Dorsolateral prefrontal cortex (tissue), 122 donors: ENCODE measurements at places on chromosomes 1 and 21.

- DNase-seq, result no peak
Observed at GRCh38 chr1:244988521-244988920, 124.2 kb upstream of the HNRNPU start.

GRCh38 chr1:41689558-41689981 is 205.1 kb upstream of the EDN2 start:
- DNase-seq, result peak; percentile 73

DNA sequence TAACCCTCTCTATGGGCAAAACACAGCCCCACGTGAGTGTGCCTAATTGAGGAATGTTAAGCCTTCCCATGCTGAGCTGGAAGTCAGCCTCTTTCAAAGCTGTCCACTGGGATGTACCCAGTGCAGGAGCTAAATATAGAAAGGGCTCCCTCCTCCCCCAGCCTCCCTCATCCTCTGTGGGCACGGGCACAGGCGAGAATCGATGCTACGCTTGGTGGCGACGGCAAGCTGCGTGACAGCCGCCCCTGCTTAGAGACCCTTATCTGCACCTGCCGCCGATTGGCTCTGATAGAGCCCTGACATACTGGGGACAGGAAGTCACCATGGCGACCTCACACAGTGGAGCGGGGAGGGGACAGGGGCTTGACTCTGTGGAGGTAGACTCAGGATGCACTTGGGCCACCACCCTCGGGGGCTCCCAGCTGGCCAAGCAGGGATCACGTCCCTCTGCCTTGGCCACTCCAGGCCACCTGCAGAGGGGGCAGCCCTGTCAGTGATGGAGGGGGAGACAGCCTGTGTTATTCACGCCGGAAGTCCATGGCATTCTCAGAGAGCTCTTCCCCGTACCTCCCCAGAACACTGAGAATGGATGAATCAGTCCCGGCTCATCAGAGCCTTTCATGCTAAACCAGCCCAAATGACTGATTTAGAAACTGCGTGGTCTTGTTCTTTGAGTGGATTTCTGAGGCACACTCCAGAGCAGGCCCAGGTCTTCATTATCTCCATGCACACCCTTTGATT is 84.8 kb downstream of the KCND3 start:
- DNase-seq, result no peak

GRCh38 chr1:161864577-161864976 is 98.5 kb downstream of the ATF6 start:
- no peak for DNase-seq

- DNase-seq, result no peak
Observed at GRCh38 chr21:46187261-46187660, 3.0 kb upstream of the SPATC1L start.

- DNase-seq, result no peak
Observed at GRCh38 chr21:20108976-20109540, 889.2 kb upstream of the NCAM2 start.

GRCh38 chr1:25080294-25081209 is 150.5 kb upstream of the RUNX3 start:
- DNase-seq, result no peak

GRCh38 chr1:8629241-8630091 is 188.0 kb downstream of the RERE start:
- DNase-seq, result no peak

DNA sequence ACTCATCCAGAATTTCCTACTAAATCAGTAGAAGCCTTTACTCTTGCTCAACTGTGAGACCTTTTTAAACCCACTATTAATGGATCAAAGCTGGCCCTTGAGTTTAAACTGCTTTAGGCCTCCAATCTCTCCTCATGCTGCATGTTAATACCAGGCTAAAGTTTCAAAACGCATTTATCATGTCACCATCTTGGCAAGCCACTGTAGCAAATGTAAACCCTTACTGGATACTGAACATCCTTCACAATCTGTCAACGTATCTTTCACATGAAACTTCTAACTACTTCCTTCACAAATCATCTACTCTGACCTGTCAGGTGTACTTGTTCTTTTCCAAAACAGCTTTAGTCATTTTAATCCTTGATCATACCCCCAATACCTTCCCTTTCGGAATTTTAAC is 3.0 kb downstream of the PAXBP1 start:
- no peak for DNase-seq

DNA sequence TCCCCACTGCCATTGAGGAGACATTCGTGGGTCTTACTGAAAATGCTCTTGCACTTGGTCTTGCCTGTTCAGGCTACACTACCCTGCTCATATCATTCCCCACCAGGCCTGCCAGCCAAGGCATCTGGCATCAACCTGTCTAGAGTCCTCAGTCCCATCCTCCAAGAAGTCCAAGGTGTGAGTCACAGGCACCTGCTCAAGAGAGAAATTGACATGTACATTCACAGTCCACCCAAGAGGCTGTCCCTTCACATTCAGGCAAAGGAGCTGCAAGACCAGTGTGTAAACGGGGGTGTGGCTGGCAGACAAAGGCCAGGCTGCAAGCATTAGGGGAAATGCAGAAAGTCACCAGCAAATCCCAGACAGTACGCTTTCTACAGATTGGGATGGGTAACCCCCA is 13.1 kb upstream of the PLA2G2C start:
- no peak for DNase-seq

GRCh38 chr1:183632114-183632513 is 3.5 kb downstream of the ARPC5 start:
- DNase-seq, result no peak

DNA sequence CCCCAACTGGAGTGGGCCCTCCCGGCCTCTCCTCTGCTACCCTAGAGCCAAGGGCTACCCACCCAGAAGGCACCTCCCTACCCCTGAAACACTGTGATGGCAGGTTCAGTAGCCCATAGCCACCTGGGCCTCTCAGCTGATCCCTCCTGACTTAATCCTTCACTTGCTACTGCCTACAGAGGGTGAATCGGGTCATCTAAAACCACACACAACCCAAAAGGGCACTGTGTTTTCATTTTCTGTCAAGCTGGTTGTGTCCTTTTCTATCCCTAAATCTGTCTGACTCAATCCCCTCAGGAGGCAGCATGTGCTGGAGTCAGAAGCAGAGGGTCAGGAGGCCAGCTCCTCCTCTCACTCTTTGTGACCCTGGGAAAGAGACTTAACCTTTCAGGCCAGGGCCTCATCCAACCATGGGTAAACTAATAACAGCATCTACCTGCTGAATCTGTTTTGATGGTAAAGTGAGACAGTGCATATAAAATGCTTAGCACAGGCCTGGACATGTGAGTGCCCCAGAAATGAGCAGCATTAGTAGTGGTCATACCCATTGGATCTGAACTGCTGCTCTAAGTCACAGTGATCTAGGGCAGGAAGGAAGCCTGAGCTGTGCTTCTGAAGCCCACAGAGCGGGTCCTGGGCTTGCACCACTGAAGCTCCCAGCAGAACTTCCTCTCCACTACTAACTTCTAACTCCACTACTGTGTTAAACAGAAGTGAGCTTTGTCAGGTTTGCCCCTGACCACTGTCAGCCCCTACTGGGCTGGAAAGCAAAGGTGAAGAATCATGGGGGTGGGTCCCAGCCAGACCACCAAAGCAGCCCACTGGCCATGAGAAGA is 11.0 kb downstream of the PMVK start:
- no peak for DNase-seq

- DNase-seq, result no peak
Observed at GRCh38 chr1:246768403-246769020, 44.3 kb downstream of the SCCPDH start.

DNA sequence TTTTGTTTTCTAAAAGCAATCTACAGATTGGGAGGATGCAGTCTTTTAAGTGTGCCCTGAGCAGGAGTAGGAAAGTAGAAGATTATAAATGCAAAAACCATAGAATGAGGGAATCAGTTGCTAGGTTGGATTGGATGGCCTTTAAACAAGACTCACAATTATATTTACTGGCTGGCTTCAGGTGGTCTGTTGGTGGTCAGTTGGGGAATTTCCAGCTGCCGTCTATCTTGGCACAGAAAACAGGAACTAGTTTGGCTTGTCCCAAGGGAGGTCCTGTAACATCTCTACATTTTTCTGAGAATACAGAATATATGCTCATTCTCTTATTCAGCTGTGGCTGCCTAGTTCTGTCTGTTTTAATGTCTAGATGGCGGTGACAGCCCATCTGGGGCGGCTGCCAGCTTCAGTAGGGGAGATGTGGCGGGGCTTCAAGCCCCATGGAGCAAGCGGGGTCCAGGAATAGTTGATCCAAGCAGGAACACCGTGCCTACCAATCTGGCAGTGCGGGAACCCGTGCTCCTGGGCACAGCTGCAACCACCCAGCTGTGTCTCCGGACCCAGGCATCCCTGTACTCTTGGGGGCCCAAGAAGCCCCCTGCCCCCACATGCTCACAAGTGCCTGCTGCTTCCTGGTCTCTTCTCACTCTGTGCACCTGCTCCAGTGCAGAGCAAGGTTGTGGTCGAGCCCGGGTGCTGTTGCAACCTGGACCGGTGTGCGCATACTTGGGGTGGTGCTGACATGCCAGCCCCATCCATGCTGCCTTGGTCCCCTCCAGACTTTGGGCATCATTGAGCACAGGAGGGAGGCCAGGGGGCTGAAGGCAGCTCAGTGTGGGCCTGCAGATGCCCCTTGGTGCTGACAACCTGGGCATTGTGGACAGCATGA is 1182.6 kb downstream of the AMY1C start:
- no peak for DNase-seq

GRCh38 chr1:101112051-101112780 is 86.6 kb upstream of the DPH5 start:
- no peak for DNase-seq

DNA sequence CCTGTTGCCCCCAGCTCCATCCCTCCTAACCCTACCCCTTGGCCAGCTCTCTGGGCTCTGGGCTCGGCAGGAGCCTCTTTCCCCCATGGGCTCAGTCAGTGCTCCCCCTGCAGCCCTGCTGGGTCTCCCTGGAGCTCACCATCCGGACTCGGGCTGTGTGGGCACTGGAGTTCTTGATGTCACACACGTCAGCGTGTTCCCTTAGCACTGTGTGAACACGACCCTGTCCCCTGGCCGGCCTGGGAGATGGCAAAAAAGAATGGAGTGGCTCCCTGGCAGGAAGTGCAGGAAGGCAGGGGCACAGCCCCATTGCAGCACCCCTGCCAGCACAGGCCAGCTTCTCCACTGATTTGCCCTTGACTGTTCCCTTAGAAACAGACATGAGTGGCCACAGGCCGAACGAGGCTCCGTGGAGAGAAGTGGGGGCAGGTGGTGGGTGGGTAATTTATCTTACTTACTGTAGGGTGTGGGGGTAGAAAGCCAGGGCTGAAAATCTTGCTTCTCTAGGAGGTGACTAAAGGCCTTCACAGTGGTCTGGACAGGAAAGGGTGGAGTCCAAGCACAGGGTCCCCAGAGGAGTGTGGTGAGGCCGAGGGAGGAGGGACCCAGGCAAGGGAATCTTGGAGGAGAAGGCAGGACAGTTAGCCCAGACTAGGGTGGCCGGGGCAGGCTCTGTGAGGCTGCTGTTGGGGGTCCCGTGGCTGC is 381.7 kb upstream of the VAMP3 start:
- peak; percentile 15 for DNase-seq
